ENCODE measurements at places on chromosomes 13 and 19.

DNA sequence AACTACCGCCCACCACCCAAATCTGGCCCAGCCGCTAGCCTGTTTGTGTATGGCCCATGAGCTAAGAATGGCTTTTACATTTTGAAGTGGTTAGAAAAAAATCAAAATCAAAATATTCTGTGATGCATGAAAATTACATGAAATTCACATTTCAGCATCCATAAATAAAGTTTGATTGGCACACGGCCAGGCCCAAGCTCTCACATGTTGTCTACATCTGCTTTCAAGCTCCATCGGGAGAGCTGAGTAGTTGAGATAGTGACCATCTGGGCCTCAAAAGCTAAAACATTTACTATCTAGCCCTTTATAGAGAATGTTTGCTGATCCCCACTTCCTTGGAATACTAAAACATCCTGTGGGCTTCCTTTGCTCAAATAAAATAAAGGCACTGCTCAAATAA lies 14.5 kb downstream of the RFX2 start:
- no peak for DNase-seq

GRCh38 chr13:95596701-95597100 lies 44.2 kb downstream of the CLDN10 start:
- DNase-seq: no peak

DNA sequence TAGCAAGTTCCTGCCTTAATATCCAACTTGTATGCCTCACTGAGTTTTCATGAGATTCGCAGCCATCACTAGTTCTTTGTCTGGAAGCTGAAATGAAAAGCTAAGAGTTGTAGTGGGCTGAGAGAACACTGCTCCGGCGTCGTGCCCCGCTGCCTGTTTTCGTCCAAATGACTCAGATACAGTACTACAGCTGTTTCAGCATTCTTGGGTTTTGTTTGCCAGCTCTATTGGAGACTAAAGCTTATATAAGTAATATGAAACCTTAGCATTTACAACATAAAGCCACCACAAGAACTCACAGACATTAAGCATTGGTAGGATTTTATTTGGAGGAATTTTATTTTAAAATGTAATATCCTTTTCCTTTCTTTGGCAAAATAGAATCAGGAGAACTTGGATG lies 299.7 kb downstream of the DLEU7 start:
- no peak for DNase-seq

DNA sequence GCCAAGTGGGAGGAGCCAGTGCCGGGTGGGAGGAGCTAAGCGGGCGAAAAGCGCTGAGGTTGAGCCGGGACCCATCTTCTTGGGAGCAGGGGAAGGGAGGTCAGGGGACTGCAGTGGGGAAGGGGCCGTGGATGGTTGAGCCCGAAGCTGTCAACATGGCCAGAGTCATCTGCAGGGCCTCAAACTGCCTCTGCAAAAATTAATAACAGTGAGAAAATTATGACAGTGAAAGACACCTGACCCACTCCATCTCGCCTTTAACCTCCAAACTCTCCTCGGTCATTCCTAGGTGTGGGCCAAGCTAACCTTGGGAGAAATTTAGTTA lies 30.1 kb downstream of the ZNF557 start:
- no peak for DNase-seq

- DNase-seq: peak; percentile 88
Observed at GRCh38 chr19:15210323-15210781, 9.6 kb upstream of the NOTCH3 start.

DNA sequence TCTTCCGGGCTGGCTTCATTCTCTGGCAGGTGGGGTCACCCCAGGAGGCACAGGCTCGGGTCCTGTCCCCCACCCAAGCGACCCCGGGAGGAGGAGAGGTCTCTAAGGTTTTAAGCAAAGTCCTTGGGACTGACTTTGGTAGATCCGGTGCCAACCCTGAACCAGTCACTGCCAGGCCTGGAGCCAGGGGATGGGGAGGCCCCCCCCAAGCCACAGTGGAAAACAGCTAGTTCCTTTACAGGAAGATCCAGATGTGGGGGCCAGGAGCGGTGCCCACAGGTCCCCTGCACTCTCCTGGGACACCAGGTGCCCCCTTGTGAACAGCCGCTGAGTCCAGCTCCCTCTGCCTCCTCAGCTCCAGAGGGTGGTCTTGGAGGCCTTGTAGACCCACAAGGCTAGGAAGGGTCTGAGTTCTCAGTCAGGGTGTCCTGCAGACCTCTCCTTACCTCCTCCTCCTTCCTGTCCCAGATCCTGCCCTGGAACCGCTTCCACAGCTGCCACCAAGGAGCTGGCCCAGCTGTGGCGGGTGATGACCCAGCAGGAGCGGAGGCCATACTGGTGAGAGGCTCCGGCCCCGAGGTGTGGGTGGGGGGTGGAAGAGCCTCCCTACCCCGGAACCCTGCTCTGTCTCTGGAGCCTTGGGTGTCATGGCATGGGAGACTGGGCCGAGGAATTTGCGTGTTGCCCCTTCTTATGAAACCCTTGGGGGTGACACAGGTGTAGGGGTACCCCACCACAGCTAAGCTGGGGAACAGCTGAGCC lies 6.0 kb downstream of the SIX5 start:
- no peak for DNase-seq

- DNase-seq: no peak
Observed at GRCh38 chr13:46575818-46576221, 22.9 kb downstream of the LRCH1 start.

DNA sequence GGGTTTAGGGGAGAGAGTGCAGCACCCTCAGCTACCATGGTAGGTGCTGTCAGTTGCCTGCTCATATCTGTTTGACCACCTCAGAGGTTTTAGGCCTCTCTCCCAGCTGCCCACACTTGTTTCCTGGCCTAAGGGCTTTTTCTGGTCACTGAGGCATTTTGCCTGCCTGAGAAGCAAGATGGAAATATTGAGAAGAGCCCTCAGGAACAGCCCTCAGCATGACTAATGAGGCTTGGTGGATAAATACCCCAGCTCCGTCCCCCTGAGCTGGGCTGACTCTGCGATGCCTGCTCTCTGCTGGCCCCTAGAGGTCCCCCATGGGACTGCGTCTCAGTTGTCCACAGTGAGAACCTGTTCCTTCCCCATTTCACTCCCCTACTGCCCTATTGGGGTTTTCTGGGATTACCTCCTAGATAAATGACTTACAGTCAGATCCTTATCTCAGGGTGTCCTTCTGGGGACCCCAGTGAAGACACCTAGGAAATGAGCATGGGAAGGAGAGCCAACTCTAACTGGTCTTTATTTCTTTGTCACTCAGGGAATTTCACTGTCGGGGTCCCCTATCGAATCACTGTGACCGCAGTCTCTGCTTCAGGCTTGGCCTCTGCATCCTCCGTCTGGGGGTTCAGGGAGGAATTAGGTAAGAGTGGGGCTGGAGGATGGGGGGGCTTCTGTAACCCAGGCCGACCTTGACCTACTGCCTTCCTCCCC lies 13.3 kb downstream of the PALM3 start:
- no peak for DNase-seq

DNA sequence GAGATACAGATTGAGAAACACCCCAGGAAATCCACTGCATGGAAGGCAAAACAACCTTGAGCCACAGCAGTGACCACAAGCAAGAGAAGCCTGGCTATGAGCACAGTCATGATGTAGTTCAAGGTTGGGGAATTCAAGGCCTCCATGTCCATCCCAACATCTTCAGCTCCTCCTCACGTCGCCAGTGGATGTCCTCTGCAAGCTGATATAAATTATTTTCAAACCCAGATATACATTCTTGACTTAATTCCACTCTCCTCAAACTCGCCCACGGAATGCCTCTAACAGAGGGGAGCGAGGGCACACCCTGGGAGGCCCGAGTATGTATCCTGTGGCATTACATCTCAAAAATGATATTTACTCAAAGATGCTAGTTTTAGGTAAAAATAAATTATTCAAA lies 105.5 kb downstream of the SHISA2 start:
- DNase-seq: no peak

- DNase-seq: peak; percentile 85
Observed at GRCh38 chr13:110341445-110342244, 34.6 kb downstream of the COL4A2 start.

DNA sequence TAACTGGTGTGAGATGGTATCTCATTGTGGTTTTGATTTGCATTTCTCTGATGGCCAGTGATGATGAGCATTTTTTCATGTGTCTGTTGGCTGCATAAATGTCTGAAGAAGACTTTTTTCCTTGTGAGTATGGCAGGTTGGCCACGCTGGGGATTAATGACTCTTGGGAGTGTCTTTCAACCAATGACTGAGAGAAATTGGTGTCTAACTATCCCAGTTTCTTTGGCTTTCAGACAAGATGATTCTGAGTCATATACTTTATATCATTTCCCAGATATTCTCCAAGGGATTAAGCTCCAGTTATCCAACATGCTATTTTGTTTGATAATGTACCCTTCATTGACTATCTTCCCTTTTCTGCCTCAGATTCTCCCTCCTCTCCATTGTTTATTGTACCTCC lies 35.5 kb upstream of the CSNK1A1L start:
- no peak for DNase-seq

Measured in posterior vena cava (tissue), 2 donors.